ENCODE measurements at places on chromosomes 2 and 18.

DNA sequence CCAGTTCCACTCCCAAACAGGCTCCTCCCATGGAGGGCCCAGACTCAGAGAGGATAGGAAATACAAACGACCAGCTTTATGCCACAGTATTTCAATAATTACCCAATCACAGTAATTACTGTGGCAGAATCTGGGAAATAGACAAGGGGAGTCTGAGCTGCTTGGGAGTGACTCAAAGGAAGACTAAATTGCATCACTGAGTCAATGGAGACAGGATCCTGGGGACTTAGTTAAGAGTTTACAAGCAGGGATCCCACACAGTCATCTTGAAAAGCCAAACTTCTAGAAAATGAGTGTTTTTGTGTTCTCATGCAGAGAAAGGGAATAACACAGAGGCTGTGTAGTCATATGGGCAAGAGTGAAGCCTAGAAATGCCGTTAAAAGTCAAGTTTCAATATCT is 1142.1 kb downstream of the CNTNAP5 start:
- no peak for DNase-seq

- no peak for DNase-seq
These were observed 27.4 kb upstream of the CATIP start for GRCh38 chr2:218329027-218329825.

DNA sequence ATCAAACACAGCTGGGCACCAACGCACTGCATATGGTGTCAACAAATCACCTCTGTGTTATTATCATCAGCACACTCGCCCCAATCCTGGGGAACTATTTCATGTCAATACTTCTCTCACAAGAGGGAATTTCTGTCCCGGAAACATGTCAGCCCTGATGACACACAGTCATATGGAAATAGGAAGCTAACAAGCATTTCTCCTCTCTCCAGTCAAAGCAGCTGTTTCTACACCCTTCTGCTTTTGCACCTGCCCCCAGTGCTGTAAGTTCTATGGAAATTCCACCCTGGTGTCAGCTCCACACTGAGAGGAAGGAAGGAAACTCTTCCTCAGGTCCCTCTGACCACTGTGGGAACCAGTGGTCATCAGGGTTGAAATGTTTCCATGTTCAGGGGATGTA is 447.6 kb upstream of the ID2 start:
- DNase-seq = no peak

GRCh38 chr18:45171679-45172191 is 443.5 kb upstream of the SLC14A2 start:
- no peak for DNase-seq

- no peak for DNase-seq
These were observed 88.9 kb upstream of the CYP1B1 start for GRCh38 chr2:38164881-38165280.

- DNase-seq = peak; percentile 6
These were observed 500 bp downstream of the CCNYL1 start for GRCh38 chr2:207711750-207712530.

DNA sequence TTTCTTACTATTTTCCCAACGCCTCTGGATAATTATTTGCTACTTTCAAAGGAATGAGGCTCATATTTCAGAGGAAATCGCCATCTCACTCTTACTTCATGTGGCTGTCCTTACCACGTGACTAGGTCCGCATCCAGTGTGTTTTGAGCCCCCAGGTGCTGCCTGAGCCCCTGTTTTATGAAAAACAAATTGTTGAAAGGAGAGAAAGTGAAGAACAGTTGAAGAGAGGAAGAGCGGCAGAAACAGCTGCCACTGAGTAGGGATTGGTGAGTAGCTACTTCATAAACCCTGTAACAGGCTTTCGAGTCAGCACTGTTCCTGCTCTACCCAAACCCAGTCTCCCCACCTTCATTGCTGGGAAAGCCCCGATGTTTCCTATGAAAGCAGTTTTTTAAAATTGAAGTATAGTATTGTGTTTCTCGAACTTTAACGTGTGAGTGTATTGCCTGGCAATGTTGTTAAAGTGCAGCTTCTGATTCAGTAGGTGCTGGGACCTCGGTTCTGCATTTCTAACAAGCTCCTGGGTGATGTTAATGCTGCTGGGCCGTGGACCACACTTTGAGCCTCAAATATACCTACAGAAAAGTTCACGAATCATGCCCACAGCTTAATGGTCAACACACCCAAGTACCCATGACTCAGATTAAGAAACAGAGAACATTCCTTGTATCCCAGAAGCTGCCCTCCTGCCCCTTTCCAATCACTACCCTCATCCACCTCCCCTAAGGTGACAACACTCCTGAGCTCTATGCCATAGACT is 39.7 kb downstream of the TMEM177 start:
- no peak for DNase-seq

- no peak for DNase-seq
These were observed 136.4 kb downstream of the LRRC30 start for GRCh38 chr18:7367336-7367735.

DNA sequence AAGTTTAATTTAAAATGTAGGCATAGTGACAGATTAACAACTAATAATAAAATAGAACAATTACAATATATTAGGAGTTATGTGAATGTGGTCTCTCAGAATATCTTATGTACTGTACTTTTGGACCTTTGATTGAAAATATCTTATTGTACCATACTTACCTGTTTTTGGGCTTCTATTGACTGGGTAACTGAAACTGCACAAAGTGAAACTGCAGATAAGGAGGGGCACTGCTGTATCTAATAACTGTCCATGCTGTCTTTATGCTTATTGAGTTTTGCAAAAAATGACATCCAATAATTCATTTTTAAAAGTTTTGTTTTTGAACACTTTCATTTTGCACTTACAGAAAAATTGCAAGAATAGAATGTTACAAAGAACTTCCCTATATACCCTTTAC is 19.9 kb downstream of the BIRC6 start:
- DNase-seq = no peak

DNA sequence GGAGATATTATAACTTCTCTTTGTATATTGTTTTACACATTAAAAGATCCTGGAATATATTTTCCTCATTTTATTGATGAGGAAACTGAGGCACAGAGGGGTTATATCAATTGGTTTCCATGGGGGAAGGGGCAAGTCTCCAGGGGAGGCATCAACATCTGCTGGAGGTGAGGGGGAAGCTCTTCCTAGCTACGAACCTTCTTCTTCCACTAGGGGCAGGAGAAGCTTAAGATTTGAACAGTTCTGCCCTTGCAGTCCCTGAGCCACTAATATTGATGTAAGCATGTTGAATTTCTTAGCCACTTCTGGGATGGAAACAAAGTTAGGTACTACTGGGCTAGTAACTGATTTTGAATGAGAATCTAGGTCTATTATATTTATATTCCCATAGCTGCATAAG is 140.1 kb upstream of the AQP4 start:
- DNase-seq = no peak

DNA sequence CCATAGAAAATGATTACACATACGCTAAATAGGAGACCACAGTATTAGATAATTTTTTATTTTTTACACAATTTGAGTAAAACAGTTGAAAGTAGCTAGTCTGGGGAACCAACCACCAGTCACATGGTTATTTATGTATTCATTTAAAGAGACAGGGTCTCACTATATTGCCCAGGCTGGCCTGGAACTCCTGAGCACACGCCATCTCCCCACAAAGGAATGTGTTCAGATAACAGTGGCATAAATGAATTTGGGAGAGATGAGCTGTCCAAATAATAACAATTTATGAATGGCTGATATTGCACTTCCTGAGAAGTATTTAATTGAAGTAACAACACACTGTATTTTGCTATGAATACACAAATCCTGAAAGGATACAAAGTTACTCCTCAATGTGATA is 39.7 kb downstream of the KIDINS220 start:
- DNase-seq = no peak

GRCh38 chr2:102190430-102191107 is 3.7 kb downstream of the IL1RL2 start:
- no peak for DNase-seq

- DNase-seq = no peak
These were observed 43.0 kb downstream of the INO80C start for GRCh38 chr18:35454803-35455202.

DNA sequence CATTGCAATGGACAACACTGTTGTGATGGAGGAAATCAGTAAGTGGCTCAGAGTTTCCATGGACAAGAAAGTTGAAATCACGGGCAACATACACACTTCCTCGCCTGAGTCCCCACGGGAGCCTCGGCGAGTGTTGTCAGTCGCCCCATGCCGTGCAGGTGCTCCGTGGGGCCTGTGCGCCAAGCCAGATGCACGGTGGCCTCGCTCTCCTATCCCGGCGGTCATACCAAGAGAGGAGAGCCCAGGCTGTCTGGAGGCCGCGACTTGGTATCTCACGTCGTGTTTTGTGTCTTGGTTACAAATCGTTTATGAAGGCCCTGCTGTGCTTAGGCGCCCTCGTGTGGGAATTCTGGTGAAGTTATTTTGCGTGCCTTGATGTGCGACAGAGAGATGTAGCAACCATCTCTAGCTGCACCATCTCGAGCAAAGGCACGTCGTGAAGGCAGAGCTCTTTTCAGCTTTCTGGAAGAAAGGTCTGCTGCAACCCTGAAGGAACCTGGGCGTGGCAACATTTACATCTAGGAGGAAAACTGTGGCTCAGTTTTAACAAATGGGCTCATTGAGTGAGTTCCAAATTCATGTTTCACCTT is 21.8 kb downstream of the ATG4B start:
- no peak for DNase-seq

DNA sequence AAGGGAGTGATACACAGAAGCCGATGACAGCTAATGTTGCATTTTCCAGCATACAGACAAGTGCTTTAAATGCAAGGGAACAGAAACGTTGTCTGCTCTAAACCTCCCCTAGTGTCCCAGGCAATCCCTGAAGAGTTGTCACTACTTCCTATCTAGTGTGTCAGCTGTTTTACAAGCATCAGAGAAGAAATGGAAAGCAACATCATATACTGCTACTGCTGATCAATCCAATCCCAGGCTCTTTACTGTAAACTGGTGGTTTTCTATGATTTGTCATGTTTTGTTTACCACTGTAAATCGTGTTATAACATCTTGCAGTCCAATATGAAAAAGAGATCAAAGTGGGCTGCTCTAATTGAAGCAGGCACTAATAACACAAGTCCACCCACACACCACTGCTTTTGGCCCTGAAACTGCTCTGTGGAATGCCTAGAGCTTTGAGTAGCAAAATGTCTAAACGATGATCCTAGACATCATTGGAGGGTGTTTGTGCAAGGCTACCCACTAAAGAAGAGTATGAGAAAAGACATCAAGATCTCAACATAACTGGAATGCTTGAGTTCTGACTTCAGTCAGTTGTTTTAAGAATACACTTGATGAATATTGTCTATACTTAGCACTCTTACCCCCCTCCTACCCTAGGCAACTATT is 18.1 kb upstream of the ROCK1 start:
- DNase-seq = no peak

DNA sequence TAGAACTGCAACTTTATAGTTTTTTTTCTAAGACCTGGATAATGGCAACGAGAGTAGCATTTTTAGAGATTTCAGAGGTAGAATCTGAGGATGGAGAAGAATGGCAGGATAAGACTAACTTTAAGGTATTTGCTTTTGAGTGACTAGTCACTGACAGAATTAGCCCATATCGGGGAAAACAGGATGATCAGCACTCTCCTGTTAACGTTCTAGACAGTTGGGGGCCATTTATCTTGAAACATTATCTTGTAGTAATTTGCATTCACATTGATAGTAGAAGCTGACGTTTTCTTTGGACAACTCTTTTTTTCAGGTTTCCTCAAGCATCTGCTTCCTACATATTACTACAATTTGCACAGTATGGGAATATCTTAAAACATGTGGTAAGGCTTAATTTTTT is 32.9 kb downstream of the NUP35 start:
- DNase-seq = no peak

DNA sequence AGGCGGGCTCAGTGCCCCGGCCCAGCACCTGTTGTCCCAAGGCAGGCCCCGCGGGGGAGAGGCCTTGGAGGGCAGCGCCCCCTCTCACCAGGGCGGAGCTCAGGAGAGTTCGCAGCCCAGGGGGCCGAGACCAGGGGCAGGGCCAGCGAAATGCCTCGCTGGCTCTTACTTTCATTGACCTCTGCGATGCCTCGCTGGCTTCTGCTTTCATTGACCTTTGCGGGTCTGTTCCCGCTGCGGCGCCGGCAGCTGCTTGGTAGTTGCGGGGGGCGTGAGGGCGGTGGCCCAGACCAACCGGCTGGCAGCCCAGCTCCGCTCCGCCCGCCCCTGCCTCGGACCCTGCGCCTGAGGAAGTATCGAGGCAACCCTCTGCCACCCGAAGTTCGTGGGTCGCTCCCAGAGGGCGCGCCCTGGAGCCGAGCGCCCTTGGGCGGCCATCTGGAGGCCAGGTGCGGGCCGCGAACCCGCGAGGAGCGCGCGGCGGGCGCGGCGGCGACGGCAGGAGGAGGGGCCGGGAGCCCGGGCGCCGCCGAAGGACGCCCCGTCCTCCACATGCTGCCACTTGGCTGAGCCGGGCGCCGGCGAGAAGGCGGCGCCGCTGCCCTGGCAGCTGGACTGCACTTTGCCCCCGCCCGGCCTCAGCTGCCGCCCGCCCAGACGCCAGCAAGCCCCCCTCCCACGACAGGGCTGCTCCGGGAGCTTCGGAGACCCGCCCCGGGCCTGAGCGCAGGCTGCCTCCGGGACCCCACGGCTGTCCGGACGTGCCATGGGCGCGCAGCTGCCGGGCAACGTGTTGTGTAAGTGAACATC is 118.0 kb upstream of the MSTN start:
- DNase-seq = peak; percentile 0

DNA sequence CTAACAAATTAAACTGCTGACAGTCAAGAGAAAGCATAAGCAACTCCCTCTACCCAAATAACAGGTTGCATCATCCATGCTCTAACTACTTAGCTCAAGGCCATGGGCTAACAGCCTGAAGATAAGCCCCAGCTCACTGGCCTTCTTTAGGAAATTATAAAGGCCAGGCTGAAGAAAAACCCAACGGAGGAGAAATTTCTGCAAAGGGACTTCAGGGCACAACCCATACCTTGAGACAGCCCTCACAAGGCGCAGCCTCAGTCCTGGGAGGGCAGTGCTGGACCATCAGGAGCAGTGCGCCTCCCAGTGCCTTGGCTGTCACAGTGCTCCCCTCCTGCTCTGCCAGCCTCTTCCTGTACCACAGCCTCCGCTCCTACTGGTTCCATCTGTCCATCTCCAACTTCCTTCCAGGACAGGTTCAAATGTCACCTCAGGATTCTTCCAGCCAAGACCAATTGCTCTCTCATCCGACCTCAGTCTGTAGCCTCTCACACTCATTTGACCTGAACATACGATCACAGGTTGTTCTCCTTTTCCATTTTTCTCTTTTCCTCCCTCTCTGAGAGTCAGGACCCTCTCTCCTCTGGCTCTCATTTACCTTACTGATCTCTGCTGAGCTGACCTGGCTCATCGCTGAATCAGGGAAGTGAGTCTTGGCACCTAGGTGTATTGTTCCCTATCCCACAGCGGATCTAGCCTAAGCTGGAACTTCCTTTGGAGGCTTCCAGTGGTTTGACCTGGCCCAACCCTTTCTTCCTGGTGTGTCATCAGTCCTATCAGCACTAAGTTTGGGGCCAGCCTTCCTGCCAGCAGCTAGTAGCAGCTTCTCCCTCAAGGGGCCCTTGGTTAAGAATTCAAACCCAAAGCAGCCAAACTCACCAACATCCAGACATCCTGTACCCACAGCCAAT is 1.9 kb downstream of the MCFD2 start:
- DNase-seq = no peak

Measured in stimulated activated CD8-positive, alpha-beta memory T cell treated with anti-CD3 and anti-CD28 coated beads, Interleukin-7, amount 100 ng/mL, for 4 hours (primary cell).